ENCODE measurements at places on chromosomes 16 and 17. TPM values are rescaled to one million over a fixed set of nuclear protein-coding genes. Genes with fewer than 3 reads are reported as not detected.
A peak's percentile ranks its signal among the peaks of the same experiment; 100 is the strongest.

DNA sequence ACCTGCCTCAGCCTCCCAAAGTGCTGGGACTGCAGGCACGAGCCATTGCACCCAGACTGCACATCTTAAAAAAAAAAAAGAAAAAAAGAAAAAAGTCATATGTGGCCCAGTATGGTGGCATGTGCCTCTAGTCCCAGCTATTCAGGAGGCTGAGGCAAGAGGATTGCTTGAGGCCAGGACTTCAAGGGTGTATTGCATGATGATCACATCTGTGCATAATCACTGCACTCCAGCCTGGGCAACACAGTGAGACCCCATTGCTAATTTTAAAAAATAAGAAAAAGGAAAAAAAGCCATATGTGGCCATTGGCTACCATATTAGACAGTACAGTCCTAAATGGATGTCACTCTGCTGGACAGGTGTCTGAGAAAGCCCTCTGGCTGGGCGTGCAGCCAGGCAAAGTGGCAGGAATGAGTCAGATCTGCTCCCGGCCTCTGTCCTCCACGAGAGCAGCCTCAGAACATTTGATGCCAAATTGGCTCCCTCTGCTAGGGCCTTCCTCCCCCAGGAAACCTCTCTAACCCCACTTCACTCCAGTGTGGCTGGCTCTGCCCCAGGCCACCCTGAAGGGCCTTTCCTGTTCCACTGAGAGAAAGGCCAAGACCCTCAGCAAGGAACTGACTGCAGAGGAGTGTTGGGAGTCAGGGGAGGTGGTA, 14.7 kb downstream of the CA7 start:
- no peak overlapping the region for H3K27ac ChIP-seq
- DNase-seq: no peak
- H3K36me3 ChIP-seq: no peaks in the 10 kb centered on the region
- H3K4me1 ChIP-seq: no peaks in the 10 kb centered on the region

DNA sequence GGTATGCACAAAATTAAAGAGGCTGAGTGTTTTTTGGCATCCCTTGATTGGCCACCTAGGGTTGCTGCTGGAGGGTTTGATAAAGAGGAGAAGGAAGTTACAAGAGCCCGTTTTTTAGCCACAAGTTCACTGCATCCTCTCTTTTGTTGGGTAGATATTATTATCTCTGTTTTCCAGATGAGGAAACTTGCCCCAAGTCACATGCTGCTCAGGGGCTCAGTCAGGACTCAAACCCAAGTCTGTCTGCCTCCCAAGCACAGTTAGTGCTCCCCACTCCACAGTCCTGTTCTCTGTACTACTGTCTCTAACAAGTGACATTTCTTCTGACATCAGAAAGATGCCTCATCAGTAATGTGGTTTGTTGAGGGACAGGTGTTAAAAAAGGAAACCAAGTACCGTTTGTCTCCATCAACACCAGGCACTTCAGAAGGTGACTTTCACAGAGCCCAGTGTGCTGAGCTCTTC, 1.4 kb downstream of the NT5M start:
- H3K27ac ChIP-seq: peak overlapping the region; percentile 85
- H3K27me3 ChIP-seq: no peaks in the 10 kb centered on the region
- H3K36me3 ChIP-seq: peaks cover 9% of the 10 kb centered on the region

GRCh38 chr17:80856863-80857755, 134.5 kb upstream of the CHMP6 start:
- peak overlapping the region; percentile 41 for H3K4me3 ChIP-seq
- H3K36me3 ChIP-seq: peaks cover 47% of the 10 kb centered on the region
- H3K4me1 ChIP-seq: peaks cover 69% of the 10 kb centered on the region
- peak overlapping the region; percentile 98 for H3K27ac ChIP-seq
- no peaks in the 10 kb centered on the region for H3K27me3 ChIP-seq
- DNase-seq: no peak

Gene EPOP
- 32.2 TPM for total RNA-seq

Gene ANKRD13B
- total RNA-seq: 22.9 TPM

All from activated CD8-positive, alpha-beta T cell treated with anti-CD3 and anti-CD28 coated beads for 36 hours (primary cell).